ENCODE measurements at places on chromosomes 6 and 20. TPM values are rescaled to one million over a fixed set of nuclear protein-coding genes. Genes with fewer than 3 reads are reported as not detected.

HCK gene
- total RNA-seq = not detected

LRRN4 gene
- not detected for total RNA-seq

GRCh38 chr20:5862703-5863039 lies 87.7 kb downstream of the TRMT6 start:
- no peak for DNase-seq

PERP gene
- total RNA-seq = 25.0 TPM

GRCh38 chr6:138560130-138560860 lies 61.0 kb upstream of the NHSL1 start:
- DNase-seq = no peak

DNA sequence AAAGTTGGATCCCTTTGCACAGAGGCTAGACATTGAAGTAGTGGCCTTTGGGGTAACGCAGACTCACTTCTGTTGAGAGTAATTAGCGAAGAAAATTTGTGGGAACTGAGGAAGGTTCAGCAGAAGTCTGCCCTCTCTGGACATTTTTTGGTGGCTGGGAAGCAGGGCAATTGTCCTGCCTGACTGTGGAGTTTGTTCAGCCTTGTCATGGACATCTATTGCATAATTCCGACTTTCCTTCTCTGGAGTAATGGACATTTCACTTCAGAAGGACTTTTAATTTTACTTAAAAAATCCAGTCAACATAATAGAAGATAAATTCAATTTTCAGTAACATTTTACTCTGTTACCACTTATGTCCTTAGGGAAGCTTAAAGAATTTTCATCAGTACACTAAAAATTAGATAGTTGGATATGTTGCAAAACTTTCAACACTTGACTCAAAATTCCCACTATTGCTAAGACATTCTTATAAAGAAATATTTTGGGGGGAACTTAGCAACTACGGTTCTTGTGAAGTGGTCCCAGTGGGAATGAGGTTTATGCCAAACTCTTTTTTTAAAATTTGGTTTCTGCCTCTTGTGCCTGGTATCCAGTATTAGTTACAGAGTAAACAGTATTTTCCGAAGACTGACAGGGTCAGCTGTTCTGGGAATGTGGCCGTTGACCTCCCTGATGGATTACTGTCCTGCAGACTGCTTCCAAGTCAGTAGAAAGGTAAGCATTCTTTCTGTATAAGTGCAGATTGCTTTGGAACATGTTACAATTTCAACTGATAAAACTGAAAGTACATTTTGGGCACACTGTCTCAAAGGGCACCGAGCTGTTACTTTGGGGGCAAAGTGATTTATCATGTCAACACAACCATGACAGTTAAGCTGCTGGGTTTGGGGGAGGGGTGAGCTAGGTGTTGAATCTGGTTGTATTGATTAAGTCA lies 100.6 kb upstream of the MLIP start:
- no peak for DNase-seq

SLC22A23 gene
- 7.8 TPM for total RNA-seq

- peak; percentile 72 for DNase-seq
These were observed 30.1 kb downstream of the RIMS4 start for GRCh38 chr20:44780226-44780625.
